Smooth muscle cell of the brain vasculature (primary cell): ENCODE measurements at places on chromosomes 2 and 18.

DNA sequence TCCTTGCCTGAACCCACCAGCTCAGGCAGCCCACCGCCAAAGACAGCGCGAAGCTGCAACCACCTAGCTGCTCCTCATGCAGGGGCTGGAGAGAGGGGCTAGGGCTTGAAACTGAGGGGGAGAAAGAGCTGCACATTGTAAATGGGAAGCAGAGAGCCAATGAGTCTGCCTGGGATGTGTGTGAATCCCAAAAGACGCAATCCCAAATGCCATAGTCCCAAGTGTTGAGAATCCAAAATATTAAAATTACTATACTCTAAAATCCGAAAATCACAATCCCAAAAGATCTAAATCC is 9.4 kb downstream of the AMER3 start:
- no peak for DNase-seq

- no peak for DNase-seq
These were observed 42.9 kb downstream of the NCK2 start for GRCh38 chr2:105787376-105788318.

GRCh38 chr18:68498185-68498584 is 216.7 kb downstream of the TMX3 start:
- no peak for DNase-seq

GRCh38 chr2:58965602-58966001 is 724.5 kb upstream of the FANCL start:
- no peak for DNase-seq

DNA sequence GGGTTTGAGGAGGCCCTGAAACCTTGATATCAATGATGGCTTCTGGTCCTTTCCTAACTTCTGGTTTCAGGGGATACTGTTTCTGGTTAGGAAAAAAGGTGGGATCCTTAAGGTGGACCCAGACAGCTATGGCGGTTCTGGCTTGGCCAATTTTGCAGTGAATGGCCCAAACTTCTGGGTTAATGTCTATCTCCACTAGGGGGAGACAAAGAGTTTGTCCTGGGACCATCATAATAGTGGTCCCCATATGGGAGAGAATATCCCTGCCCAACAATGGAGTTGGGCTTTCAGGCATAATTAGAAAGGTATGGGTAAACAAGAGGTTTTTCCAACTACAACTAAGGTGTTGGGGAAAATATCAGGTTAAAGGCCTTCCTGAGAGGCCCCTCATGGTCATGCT is 273.5 kb downstream of the CALCRL start:
- no peak for DNase-seq

DNA sequence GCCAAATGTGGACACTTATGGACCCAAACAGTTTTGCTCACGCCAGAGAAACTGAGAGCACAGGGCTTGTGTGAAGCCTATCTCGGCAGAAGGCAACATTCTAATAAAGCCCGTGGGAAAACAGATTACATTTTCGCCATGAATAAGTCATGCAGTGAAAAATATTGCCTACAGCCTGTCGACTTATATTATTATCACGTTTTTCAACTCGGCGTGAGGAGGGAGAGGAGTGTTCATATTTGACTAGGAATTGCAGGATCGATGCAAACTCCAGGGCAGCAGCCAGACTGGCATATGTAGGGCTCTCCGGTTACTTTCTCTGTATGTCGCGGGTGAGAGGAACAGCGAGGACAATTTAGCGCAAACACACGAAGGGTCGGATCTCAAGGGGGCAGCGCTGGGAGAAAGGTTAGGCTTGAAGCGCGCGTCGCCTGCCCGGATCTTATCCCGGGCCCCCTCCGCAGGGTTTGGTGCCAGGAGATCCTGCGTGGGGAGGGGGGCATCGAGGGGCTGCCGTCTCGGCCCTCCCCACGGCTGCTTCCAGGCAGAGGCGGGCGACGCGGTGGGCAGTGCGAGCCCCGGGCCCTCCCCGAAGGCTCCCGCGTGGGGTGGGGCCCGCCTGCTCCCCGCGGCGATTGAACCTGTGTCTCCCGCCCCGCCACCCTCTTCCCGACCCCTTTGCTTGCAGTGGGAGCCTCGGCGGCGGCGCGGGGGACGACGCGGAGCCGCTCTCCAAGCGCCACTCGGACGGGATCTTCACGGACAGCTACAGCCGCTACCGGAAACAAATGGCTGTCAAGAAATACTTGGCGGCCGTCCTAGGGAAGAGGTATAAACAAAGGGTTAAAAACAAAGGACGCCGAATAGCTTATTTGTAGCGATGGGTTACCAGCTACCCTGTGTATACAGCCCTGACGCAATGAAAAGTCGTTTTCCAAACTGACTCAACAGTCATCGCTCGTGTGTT is 4.4 kb downstream of the ADCYAP1 start:
- no peak for DNase-seq

- DNase-seq: no peak
These were observed 18.2 kb downstream of the ACVR2A start for GRCh38 chr2:147862859-147863516.

DNA sequence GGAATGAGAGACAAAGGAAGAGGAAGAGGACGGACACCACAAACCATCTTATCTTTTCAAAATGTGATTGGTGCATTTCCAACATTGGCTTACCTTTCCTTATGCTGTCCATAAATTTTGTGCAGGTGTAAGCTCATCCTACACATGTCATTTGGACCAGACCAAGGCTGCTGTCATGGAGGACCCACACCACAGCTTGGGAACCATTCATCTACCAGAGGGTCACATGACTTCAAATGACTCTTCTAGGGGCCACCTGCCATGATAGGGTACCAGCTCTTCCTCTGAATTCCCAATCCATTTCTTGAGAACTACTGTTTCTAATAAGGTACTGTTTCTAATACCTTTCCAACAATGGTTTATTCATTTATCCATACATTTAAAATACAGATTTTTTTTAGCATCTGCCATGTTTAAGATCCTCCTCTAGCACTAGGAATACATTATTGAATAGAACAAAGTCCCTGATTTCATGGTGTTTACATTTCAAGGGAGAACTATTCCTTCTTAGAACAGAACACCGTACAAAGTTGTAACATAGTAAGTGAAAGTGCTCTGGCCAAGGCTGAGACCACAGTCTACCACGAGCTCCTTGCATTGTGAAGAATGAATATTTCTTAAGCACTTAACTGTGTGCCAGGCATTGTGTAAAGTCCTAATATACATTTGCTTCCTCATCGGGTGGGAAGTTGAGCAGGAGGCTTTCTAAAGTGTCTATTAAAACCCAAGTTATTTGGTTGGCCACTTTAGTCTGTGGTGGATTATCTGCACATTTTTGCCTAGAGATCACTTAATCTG is 246.1 kb upstream of the FN1 start:
- no peak for DNase-seq

GRCh38 chr18:68735483-68736343 is 20.8 kb upstream of the TMX3 start:
- DNase-seq: no peak

DNA sequence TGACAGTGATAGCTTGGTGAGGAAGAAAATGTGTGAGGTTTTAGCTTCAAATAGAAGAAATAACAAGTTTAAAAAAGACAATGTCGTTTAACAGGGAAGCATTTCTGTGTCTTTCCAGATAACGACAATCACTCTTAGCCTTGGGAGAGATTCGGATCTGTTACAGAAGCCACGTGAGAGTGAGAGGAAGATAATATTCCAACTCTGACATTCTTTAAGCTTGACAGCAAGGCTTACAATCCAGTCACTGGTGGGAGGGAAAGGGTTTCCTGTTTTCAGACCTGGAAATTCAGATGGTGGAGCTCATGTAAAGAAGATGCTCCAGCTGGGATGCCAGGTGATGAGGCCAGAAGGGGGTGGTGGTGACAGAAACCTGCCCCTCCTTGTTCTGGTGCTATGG is 30.8 kb downstream of the FBXO48 start:
- no peak for DNase-seq

DNA sequence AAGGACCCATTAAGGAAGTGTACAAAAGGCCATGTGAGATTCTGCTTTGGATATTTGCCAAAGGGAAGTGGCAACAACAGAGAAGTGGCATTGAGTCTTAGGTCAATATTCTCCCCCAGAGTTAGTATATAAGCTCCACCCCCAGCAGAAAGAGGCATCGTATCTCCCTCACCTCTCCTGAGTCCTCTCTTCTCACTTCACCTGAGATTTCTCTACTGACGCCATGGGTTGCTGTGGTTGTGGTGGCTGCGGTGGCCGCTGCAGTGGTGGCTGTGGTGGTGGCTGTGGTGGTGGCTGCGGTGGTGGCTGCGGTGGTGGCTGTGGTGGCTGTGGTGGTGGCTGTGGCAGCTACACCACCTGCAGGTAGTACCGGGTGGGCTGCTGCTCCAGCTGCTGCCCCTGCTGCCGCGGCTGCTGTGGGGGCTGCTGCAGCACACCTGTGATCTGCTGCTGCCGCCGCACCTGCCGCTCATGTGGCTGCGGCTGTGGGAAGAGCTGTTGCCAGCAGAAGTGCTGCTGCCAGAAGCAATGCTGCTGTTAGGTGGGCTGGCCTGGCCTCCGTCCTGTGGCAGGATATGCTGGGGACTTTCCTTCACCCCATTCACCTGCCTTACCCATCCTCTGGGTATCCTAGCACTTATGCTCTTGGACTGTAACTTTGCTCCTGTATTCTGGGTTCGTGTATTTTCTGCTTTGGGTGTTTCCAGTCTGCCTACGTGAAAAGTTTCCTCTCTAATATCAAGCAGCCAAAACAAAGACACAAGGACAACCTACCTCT is 5.9 kb downstream of the SCYGR3 start:
- no peak for DNase-seq

DNA sequence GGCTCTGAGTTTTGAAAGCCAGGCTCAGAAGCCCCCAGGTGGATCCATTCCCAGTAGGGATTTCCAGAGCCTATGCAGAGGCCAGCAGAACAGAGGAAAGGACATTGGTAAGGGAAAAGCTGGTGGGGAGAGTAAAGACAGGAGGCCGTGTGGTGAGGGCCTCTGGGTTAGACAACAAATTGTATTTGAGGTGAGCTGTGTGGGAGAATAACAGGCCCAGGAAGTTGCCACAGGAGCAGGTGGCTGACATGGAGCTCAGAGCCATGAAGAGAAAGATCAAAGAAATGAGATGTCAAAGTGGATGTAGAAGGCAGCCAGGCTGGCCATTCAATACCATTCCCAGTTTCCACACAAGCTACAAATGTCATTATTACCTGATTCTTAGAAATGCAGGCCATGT is 8.8 kb downstream of the BUB1 start:
- no peak for DNase-seq
